ENCODE measurements at places on chromosomes 3 and 15.

DNA sequence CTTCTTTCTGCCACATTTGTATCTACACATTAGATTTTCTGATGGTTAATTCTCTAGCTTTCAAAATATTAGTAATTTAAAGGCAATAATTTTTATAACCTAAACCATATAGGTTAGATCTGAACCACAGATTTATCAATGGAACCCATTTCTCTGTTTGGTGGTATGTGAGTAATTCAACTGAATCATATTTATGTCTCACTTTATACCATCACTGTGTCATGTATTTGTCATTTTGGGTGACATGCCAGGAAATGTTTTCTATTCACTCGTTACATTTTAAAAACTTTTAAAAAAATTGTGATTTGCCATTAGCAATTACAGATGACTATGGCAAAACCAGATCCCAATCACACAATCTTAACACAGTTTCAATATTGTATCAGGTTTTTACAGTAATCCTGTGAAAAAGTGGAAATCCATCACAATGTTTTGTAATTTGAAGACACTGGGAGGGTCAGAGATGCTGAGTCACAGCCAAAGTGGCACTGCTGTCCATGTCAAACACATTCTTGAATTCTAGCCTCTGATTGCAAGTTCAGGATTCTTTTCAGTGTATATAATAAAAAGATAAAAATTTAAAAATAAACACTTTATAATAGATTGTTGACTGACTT, 356.0 kb upstream of the RBMS3 start:
- DNase-seq, result no peak

DNA sequence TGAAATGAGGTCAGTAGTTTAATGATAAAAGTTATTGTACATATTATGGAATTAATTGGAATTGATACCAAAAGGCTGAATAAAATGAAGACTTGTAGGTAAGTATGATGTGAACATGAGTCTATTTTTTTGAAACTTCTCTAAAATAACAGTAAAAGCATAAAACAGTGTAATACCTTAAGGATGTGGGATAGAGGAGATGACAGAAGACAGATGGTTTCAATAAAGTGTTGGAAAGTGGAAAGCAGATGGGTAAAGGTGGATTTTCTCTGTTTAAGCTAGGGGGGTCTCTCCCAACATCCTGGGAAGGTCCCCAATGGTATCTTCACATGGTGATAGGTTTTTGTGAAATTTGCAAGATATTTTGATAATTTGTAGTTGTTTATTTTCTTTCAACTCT, 41.6 kb downstream of the GMPS start:
- DNase-seq, result no peak

GRCh38 chr3:16794257-16794656, 90.5 kb upstream of the PLCL2 start:
- DNase-seq, result no peak

GRCh38 chr3:124707656-124708062, 22.6 kb upstream of the UMPS start:
- no peak for DNase-seq

DNA sequence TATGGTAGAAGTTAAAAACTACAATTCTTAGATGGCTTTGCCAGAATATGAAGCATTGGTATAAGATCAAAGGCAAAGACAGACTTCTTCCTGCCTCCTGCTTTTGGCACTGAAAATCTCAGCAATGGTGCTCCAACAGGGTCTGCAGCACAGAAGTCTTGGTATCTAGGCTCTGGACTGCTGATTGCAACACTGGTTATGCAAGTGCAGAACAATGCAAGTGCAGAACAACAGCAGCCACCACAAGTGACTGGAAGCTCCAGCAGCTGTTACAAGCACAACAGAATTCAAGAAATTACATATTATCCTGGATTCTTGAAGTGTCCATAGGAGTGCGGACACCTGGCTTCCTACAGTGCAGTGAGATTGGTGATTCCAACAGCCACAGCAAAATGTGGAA, 33.7 kb downstream of the ZBTB20 start:
- DNase-seq, result no peak

GRCh38 chr3:32487781-32488473, 14.7 kb downstream of the CMTM6 start:
- no peak for DNase-seq

- DNase-seq, result no peak
These were observed 175.0 kb downstream of the RPLP1 start for GRCh38 chr15:69627548-69628158.

GRCh38 chr3:120404876-120405275, 45.9 kb downstream of the FSTL1 start:
- DNase-seq, result no peak

GRCh38 chr15:31337352-31338031, 10.9 kb downstream of the KLF13 start:
- no peak for DNase-seq

DNA sequence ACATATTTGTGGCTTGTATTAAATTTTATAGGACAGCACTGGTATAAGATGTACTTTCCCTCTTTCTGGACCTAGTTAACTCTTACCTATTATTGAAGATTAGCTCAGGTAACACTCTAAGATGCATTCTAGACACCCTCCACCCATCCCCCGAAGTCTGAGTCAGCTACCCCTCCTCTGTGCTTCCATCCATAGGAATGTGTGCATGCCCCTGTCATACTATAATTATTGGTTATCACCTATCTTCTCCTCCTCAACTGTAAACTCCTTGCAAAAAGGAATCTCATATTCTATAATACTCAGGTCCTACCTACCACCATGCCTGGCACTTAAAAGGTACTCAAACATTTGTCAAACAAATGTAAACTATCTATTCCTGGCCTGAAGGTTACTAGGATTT, 3.0 kb downstream of the PEAK1 start:
- no peak for DNase-seq

DNA sequence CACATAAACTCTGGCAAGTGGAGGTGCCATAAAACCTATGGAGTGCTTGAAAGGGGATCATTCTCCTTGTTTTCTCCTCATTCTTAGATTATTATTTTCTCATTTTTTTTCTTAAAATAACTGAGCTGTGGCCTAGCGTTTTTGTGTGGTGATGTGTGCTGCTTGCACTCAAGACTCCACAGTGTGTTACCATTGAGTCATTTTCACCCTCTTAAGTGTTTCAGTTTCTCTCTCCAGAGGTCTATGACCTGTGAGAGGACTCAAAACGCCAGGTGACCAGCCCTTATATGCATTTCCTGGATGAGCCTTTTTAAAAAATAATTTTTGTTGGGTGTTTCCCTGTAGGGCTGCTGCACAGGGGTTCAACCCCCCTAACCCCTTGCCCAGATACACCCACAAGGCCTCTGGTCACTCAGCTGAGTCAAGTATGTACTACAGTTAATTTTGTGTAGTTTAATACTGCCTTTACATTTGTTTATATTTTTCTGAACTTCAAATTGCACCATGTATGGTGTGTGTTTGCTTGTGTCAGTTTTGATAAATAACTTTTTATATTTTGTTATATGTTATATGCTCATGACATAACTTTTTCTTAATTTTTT, 15.4 kb upstream of the BTLA start:
- no peak for DNase-seq

DNA sequence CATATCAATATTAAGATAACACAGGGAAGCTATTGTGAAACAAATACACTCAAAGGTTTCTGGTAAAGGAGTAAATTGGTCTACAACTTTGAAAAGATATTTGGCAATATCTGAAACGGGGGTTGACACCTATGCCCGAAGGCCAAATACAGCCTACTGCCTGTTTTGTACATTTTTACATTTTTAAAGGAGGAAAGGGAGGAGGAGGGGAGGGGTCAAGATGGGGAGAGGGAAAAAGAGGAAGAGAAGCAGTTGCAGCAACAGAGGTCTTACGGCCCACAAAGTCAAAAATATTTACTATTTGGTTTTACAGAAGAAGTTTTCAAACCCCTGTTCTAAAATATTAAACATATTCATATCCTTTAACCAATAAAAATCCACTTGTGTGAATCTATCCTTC, 94.2 kb downstream of the FMN1 start:
- DNase-seq, result no peak

- DNase-seq, result no peak
These were observed 41.6 kb downstream of the MB21D2 start for GRCh38 chr3:192875971-192876565.

- DNase-seq, result no peak
These were observed 349.8 kb upstream of the TPRG1 start for GRCh38 chr3:188822004-188822403.

- no peak for DNase-seq
These were observed 88.1 kb upstream of the TGFBR2 start for GRCh38 chr3:30518181-30518864.

- DNase-seq, result no peak
These were observed 26.5 kb downstream of the PLOD2 start for GRCh38 chr3:146134348-146135117.

GRCh38 chr3:77539014-77539413, 499.1 kb downstream of the ROBO2 start:
- DNase-seq, result no peak

DNA sequence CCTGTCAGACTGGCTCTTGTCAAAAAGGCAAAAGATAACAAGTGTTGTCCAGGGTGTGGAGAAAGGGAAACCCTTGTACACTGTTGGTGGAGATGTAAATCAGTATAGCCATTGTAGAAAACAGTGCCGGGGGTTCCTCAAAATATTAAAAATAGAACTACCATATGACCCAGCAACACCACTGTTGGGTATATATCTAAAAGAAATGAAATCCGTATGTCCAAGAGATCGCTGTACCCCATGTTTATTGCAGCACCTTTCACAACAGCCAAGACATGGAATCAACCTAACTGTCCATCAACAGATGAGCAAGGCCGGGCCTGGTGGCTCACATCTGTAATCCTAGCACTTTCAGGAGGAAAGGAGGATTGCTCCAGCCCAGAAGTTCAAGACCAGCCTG, 6.2 kb downstream of the CYFIP1 start:
- no peak for DNase-seq

- DNase-seq, result no peak
These were observed 2.6 kb upstream of the ABTB1 start for GRCh38 chr3:127670229-127670559.

- no peak for DNase-seq
These were observed 5.3 kb upstream of the ZNF770 start for GRCh38 chr15:34993412-34993811.

GRCh38 chr3:112334691-112335433, 1.9 kb downstream of the CD200 start:
- no peak for DNase-seq

GRCh38 chr3:146262371-146263110, 11.6 kb upstream of the PLSCR4 start:
- no peak for DNase-seq

GRCh38 chr3:99167071-99167470, 265.6 kb upstream of the DCBLD2 start:
- DNase-seq, result no peak

DNA sequence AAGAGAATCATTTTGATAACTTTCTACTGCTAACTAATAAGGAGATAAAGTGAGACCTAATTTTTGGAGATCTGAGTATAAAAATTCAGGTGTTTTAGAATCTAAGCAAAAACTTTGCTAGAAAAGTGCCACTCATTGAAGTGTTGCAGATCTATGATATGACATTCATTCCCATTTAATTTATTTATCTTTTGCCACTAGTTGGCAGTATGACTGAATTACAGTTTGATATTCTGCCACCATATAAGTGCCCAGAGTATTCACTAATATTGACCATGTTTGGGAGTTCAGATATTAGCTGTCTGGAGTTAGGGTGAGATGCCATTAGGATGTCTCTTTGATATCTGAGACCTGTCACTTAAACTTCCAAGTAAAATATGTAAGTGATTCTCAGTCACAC, 251.3 kb upstream of the GBE1 start:
- DNase-seq, result no peak

DNA sequence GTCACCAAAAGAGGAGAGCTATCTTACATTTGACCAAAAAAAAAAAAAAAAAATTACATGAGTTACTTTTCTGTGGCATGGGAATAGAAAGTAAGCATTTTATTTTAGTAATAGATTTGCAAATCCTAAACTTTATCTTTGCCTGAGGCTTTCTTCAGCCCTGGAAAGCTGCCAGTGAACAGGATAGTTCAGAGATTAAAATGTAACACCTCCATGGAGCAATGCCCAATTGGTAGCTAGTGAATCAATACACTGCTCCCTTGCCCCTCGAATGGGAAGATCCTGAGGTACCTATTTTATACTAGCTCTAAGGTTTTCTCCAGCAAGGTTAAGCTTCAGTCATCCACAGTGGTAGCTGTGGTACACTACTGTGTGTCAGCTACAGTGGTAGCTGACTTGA, 867.1 kb downstream of the NAALADL2 start:
- no peak for DNase-seq

- no peak for DNase-seq
These were observed 109.5 kb upstream of the PTPRG start for GRCh38 chr3:61451841-61452240.

DNA sequence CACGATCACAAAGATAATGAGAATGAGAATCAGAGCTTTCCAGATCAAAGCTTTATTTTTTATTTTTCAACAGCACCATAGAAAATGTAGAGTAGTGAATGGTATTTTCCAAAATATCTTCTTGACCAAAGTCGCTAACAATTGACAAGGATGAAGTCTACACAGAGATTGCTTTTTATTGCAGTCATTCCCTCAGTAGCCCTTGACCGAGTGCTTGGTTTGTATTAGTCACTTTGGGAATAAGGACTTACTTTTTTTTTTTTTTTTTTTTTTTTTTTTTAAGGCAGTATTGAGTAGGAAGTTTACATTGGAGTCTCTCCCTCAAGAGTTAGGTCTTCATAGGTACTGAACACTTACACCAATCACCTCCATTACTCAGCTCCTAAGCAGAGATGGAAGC, 39.8 kb downstream of the THRB start:
- DNase-seq, result no peak

DNA sequence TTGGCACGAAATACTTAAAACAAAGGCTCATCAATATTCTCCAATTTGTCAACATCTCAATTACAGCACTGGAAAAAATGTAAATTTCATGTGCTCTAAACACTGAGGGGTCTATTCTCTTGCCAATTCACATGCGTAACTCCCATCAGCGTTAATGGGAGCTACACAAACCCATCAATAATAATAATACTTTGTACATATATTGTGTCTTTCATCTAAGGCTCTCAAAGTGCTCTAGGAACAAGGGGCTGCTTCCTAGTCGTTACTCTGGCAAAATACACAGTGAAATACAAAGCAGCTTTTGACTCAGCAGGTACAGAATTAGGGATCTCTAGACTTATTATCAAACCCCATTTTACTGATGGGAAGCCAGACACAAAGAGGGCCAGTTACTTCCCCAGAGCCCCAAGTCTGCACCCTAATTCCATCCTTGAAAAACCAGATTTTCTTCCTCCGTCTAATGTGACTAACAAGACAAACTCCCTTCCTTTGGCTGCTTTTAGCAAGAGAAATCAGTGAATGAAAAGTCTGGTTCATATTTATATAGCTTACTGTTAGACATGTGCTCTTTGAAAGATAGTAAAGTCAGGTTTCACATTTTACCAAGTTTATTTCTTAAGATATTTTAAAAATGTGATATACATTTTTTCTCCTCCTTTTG, 20.0 kb downstream of the MEIS2 start:
- DNase-seq, result no peak

DNA sequence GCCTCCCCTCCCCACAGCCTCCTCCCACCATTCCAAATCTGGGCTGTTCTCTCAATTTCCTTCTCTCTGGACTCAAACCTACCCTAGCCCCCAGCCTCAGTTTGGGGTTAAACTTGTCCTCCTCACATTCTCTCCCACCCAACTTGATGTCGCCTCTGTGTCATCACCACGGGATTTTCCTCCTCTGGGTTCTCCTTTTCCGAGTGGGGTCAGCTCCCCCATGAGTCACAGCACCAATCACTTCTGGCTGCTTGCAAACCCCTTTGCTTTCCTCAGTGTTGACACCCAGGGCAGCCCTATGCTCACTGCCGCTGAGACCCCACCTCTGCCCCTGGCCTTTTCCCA, 451 bp downstream of the CCR5AS start:
- DNase-seq, result no peak

- DNase-seq, result no peak
These were observed 339.2 kb downstream of the FOXP1 start for GRCh38 chr3:71244153-71244825.

Data from NCI-H187 treated with DMSO at 0.1 percent for 48 hours (cell line).